T-helper 1 cell (primary cell): ENCODE measurements at places on chromosomes 16 and 17.

DNA sequence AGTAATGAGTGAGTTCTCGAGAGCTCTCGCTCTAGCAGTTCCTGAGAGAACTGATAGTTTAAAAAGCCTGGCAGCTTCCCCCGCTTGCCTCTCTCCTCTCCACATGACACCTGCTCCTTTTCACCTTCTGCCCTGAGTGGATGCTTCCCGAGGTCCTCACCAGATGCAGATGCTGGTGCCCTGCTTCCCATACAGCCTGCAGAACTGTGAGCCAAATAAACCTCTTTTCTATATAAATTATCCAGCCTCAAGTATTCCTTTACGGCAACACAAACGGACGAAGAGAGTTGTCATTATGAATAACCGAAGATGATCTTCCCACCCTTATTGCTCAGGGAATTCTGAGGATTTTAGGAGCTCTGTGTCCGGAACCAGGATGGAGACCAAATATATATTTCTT, 41.9 kb upstream of the ZCCHC14 start:
- no peak for DNase-seq

DNA sequence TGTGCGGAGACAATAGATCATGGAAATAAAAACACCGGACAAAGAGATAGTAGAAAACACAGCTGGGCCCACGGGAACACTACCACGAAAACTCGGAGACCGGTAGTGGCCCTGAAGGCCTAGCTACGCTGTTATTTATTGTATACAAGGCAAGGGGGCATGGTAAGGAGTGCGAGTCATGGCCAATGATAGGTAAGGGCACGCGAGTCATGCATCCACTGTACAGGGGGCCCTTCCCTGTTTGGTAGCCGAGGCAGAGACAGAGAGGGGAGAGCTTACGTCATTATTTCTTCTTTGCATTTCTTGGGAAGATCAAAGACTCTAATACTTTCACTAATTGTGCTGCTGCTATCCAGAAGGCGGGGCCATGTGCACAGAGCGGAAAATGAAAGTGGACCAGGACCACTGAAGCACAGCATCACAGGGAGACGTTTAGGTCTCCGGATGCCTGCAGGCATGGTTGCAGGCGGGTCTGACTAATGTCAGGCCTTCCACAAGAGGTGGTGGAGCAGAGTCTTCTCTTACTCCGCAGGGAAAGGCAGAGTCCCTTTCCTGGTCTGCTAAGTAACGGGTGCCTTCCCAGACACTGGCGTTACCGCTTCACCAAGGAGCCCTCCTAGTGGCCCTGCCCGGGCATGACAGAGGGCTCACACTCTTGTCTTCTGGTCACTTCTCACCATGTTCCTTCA, 74.4 kb upstream of the ARL4D start:
- DNase-seq, result no peak

GRCh38 chr17:73746314-73747073, 102.2 kb upstream of the SDK2 start:
- DNase-seq, result no peak

DNA sequence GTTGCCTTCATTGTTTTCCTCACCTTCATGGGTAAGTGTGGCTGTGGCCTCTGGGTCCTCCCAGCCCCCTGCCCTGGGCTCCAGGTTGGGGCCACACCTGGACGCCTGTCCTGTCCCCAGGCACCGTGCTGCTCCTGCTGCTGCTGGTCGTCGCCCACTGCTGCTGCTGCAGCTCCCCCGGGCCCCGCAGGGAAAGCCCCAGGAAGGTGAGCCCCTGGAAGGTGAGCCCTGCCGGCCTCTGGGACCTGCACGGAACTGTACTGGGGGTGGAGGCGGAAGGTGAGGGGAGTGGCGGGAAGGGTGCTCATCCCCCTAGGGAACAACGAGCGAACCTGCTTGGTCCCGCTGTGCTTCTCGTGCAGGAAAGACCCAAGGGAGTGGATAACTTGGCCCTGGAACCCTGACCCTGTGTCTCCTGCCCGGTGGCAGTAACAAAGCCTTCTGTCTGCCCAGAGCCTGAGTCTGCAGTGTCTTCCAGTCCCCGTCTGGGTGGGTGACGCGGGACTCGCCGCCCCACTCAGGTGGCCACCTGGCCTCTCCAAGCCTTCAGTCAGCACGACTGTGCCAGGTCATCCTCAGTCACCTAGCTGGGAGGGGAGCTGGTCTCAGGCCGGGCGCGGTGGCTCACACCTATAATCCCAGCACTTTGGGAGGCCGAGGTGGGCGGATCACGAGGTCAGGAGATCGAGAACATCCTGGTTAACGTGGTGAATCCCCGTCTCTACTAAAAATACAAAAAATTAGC, 831 bp downstream of the SMIM22 start:
- DNase-seq, result no peak

GRCh38 chr17:37847811-37848331, 76.3 kb upstream of the TBC1D3K start:
- no peak for DNase-seq

- no peak for DNase-seq
Observed at GRCh38 chr16:89140981-89141883, 30.3 kb upstream of the CDH15 start.

DNA sequence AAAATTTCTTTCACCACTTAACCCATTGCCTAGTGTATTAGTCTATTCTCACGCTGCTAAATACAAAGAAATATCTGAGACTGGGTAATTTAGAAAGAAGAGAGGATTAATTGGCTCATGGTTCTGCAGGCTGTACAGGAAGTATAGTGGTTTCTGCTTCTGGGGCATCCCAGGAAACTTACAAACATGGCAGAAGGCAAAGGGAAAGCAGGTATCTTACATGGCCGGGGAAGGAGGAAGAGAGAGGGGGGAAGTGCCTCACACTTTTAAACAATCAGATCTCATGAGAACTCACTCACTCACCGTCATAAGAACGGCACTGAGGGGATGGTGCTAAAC, 931.4 kb upstream of the SOX9 start:
- DNase-seq, result no peak

DNA sequence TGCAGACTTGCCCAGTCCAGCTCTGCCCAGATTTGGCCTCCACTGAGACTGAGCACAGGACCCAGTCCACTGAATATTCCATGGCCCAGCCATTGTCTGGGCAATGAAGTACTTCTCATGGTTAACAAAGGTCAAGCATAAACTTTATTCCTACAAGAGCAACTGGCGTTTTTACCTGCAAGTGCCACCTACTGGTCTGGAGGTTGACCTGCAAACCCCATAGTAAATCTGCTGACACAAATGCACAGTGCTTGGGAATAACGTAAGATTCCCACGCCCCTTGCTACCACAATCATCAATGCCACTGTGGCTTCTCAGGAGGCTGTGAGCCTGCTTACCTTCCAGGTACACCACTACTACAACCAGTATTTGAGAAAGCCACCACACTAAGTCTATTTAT, 170.2 kb downstream of the CEP112 start:
- DNase-seq, result no peak

GRCh38 chr16:50093607-50094539, 28.1 kb downstream of the HEATR3 start:
- DNase-seq, result no peak

- DNase-seq, result no peak
Observed at GRCh38 chr17:74748279-74748528, 224 bp upstream of the NHERF1 start.

DNA sequence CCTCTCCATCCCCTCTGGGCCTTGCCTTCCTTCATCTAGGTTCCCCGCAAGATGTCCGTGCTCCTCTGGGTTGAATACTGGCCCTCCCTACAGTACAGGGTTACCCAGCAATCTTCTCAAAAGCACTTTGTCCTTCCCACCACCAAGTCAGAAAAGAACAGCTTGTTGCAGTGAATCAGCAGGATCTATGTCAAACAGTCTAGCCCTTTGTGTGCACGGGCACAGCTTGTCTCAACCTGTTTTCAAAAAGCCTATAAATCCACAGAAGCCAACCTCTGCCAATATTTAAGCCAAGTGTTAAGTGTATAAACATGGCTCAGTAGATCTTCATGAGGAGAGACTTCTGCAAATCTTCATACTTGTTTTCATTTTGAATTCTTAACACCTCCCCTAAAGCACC, 25.2 kb downstream of the C17orf67 start:
- DNase-seq, result no peak

DNA sequence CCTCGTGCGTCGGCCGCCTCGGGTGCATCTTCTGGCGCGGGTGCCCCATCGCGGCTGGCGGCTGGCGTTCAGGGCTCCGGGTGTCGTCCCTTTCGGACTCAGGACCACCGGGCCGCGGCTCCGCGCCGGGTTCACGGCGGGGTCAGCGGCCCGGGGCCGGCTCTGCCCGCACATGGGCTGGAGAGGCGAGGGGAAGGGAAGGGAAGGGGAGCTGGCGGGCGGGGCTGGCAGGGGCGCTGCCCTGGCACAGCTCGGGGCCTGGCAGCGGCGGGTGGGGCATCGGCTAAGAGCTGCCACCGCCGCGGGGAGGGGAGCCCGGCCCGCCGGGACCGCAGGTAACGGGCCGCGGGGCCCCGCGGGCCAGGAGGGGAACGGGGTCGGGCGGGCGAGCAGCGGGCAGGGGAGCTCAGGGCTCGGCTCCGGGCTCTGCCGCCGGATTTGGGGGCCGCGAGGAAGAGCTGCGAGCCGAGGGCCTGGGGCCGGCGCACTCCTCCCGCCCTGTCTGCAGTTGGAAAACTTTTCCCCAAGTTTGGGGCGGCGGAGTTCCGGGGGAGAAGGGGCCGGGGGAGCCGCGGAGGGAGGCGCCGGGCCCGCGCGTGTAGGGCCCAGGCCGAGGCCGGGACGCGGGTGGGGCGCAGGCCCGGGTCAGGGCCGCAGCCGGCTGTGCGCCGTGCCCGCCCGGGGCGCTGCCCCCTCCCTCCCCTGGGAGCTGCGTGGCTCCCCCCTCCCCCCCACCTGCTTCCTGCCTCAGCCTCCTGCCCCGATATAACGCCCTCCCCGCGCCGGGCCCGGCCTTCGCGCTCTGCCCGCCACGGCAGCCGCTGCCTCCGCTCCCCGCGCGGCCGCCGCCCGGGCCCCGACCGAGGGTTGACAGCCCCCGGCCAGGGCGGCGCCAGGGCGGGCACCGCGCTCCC, 646 bp downstream of the HIC1 start:
- no peak for DNase-seq

GRCh38 chr17:48219617-48220016, 112.1 kb downstream of the SNX11 start:
- no peak for DNase-seq

DNA sequence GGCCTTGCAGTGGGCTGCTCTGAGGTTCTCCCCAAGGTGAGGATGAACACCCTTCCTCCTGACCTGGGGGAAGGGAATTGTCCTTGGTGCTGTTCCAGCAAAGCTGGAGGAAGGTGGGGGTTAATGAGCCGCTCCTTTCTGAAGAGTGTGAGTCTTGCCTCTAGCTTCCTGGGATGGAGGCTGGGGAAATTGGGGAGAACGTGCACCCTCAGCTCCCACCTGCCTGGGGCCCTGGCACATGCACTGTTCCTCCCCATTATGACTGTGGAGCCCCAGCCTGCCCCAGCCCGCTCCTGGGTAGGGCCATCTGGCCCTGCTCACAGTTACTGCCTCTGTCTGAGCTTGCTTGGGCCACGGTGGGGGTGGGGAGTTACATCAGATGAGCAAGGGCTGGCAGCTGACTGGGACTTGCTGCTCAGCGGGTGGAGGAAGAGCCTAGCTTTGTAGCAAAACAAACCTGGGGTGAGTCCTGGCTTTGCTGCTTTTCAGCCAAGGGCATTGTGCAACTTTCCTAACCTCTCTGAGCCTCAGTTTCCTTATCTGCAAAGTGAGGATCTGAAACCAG, 11.1 kb downstream of the TNS4 start:
- no peak for DNase-seq

GRCh38 chr16:79163691-79164387, 436.7 kb downstream of the MAF start:
- no peak for DNase-seq

DNA sequence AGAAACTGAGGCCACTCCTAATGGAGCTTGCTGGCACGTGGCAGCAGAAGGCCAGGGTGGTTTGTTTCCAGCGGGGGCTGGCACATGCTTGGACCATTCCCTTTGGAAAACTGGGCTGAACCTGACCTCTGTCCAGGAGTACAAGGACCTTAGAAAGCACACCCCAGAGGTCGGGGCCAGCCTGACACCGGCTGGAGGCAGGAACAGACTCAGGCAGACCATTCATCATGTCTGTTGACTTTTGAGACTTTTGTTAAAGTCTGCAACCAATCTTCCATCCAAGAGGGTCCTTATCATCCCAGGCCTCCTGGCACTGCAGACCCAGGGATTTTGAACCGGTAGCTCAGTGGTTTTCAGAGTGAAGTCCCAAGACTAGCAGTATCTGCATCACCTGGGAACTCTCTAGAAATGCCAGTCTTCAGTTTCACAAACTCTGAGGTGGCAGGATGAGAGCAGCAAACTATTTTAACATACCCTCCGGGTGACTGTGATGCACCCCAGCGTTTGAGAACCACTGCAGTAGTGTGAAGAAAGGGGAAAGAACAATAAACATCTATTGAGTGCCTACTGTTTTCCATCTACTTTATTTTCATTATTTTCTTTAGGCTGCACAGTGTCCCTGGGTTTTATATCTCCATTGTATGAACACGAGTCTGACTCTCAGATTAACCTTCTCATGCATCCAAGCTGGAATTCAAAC, 145.3 kb upstream of the PLCG2 start:
- DNase-seq, result no peak

- DNase-seq, result no peak
Observed at GRCh38 chr17:69335058-69335457, 8.1 kb upstream of the ABCA5 start.

GRCh38 chr17:58528443-58528842, 14.0 kb upstream of the MTMR4 start:
- DNase-seq, result no peak

- no peak for DNase-seq
Observed at GRCh38 chr17:59154721-59155438, at the start of gene SKA2. TSS of gene SKA2 (minus strand) at chr17:59155186. CDS start at chr17:59155163, 23 bp downstream.

DNA sequence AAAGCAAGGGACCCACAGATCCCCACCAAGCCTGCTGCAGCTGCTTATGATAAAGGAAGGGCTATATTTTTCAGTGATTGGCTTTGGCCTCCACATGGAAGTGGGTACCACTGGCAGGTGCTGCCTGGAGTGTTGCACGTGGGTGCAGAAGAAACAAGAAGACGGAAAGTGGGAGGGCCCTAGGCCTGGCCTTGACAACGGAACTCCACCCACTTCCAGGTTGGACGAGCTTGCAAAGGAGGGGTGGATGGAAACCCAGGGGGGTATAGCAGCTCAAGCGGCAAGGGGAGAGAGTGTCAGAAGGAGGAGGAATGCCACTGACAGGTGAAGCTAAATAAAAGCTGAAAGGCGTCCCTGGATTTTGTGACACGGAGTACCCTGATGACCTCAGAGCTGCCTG, 20.3 kb downstream of the TRIM25 start:
- DNase-seq, result no peak

GRCh38 chr16:1010251-1010650, 28.7 kb downstream of the SOX8 start:
- no peak for DNase-seq

- no peak for DNase-seq
Observed at GRCh38 chr17:74903671-74904070, 10.2 kb upstream of the FADS6 start.

DNA sequence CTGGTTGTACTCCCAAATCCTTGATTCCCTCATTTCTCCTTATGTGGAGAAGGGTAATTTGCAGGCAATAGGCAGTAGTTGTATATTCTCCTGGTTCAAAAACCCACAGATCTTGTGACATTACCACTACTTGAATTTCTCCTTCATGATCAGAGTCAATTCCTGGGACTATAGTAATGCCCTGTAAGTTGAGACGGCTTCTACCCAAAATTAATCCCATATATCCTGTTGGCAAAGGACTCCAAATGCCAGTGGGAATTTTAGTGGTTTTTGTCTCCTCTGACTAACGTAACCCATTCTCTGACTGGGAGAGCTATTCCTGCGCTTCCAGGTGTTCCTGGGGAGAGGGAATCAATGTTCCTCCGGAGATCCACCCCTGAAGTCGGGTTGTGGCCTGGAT, 11.6 kb upstream of the ZNF689 start:
- DNase-seq, result no peak
